Stromal cell of bone marrow (primary cell): ENCODE measurements at places on chromosomes 3 and 15.

GRCh38 chr3:166171695-166172094 lies 334.5 kb upstream of the BCHE start:
- DNase-seq, result no peak

- no peak for DNase-seq
Measured at GRCh38 chr15:48936666-48937065, 27.1 kb downstream of the SHC4 start.

DNA sequence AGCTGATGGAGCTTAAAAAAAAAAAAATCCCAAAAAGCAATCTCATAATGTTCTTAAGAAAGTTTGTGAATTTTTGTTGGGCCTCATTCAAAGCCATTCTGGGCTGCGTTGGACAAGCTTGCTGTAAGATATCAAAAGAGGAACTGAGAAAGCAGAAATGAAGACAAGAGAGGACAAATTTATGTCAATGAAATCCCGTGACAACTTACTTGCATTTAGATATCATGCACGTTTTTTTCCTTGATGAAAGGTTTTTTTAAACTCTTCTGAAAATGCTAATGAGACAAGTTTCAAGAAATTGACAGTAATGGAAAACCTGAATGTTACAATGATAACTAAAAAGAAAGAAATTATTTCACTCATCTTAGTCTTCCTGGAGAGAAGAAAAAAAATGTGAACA lies 662.9 kb downstream of the SQOR start:
- DNase-seq, result no peak

DNA sequence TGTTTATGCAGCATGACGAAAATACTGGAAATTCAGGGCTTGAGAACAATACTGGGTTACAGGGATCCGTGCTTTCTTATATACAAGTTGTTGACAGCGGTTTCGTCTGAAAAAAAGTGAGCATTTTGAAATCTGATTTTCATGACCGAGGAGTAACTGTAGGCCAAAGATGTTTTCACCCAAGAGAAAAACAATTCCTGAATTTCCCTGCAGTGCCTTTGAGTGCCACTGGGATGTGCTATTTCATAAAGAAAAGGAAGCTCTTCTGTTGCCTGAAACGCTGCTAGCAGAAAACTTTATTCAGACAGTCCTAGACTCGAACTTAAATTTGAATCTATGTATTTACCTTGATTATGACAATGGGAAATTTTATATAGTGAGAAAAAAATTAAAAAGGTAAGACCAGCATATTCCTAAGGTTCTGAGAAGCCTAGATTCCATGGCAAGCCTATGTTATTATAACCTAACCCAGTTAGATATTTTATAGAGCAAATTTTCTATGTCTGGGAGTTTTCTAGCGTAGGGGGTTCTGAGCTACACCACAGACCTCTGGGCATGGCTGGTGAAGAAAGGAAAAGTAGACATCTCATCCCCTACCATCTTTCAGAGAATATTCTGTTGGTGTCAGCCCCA lies 30.2 kb downstream of the KCNAB1 start:
- DNase-seq, result peak; percentile 54

- DNase-seq, result no peak
Measured at GRCh38 chr3:195822131-195822696, 10.5 kb upstream of the MUC4 start.

GRCh38 chr3:72452745-72453144 lies 395.5 kb downstream of the SHQ1 start:
- no peak for DNase-seq

- DNase-seq, result no peak
Measured at GRCh38 chr3:30778933-30779332, 115.5 kb downstream of the GADL1 start.

DNA sequence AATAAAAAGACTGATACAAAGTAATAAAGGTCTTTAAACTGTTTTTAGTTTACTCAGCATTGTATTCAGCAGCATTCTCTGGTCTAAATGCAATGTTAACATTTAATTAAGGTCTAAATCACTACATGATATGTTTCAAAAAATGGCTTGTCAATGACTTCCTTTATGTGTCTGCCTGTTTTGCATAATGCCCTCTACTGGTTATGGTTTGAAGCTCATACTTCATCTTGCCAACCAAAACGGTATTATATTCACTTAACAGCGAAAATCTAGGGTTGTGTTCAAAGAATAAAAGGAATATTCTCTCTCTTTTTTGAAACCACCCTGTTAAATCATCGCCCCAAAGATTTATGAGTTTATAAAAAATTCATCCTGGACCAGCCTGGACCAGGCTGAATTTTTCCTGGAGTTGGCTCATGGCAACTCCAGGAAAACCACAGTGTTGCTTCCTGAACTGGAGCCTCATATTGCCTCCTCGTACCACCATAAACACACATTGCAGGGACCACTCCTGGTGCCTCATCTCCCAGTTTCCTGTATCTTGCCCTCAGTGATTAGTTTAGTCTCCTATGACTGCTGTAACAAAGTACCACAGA lies 6.7 kb upstream of the NCEH1 start:
- DNase-seq, result no peak

DNA sequence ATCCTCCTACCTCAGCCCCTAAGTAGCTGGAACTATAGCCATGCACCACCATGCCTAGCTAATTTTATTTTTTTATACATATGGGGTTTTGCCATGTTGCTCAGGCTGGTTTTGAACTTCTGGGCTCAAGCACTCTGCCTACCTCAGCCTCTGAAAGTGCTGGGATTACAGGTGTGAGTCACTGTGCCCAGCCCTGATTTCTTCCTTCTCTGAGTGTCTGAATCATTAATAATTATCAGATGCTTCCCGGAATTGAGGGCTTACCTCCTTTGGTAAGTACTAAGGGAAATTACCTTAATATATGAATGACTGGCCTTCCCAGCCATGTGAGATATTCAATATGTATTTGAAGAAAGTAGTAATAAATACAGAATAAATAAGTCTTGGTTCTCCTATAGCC lies 7.2 kb downstream of the CLPX start:
- DNase-seq, result no peak

DNA sequence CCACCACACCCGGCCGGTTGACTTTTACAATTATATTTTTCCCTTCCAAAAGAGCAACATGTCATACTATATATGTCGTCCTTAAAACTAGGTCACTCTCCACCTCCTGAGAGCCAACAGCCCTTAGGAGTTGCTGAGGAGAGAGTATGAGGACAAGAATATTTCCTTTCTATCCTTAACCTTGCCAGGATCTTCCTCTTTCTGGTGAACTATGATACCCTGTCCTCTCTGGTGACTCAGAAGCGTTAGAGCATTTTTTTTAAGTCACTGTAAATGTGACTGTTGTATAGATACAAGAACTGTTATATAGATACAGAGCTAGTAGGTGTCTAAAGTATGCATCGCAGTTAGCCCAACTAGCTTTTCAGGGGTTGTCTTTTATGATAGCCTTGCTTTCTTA lies 33.7 kb upstream of the MTHFS start:
- no peak for DNase-seq

GRCh38 chr15:75314552-75315290 lies 21.1 kb upstream of the COMMD4 start:
- no peak for DNase-seq

- DNase-seq, result no peak
Measured at GRCh38 chr3:169668957-169669741, 5.6 kb upstream of the MECOM start.

GRCh38 chr15:40046721-40047414 lies 7.9 kb upstream of the SRP14 start:
- peak; percentile 70 for DNase-seq

DNA sequence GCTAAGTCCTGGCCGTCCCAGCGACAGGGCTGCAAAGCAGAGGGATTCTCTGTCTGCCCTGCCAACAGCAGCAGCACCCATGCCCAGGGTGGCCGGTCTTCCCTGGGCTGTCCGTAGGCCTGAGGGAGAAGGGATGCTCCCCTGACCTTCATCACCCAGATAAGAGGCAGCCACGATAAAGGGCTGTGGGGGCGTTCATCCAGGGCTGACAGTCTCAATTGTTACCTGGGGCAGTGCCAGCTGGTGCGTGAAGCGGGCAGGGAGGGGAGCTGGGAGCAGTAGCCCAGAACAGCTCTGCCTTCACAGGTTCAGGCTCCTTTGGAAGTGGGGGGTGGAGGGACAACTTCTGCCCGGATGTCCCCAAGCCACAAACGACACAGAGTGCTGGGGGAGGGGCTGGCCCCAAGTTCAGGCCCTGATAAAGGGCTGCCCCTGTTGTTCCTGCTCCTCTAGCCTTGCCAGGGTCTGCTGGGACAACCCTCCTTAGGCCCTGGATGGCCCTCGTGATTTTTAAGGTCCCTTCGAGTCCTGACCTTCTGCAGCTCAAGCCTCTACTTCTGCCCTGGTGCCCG lies 94.7 kb downstream of the RAB11A start:
- DNase-seq, result no peak

DNA sequence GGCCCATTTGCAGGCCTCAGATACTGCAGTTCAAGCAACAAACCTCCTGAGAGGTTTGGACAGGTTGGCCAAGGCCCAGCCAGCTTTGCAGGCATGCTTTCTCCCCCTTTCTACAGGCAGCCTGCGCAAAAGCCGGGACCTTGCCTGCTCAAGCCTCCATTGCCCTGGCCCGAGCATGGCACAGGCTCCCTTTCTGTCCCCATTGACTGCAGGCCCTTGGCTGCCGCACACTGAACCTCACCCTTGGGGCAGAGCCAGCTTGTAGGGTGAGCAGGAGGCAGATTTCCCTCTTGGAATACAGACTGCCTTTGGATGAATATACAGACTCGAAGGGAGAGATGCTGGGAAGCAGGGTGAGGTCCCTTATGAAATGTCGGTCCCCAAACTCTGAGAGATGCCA lies 461.7 kb upstream of the PROK2 start:
- DNase-seq, result no peak

GRCh38 chr3:186094696-186095425 lies 14.0 kb downstream of the ETV5 start:
- DNase-seq, result no peak

DNA sequence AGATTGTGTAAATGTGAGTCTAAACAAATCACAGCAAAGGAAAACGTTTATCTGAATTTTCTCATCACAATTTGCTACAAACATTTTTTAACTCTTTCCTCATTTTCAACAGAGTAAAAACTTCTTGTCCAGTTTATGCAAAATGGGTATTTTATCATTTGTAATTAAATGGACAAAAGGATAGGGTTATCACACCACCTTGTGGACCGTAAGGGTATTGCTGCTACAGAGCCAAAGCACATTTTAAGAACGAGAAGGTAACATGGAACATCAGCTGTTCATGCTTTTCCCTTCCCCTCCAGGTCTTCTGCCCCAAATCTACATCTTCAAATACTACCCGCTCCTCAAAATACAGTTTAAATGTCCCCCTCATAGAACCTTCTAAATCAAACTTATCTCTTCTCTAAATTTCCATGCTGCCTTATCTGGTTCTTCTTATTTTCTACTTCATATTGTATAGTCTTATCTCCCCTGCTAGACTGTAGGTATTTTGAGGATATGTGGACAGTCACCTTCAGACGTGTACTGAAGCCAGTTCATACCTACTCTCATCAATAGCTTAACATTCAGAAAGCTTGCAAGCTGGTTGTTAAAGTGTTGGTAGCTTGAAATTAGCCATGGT lies 12.8 kb upstream of the SETMAR start:
- DNase-seq, result no peak

- no peak for DNase-seq
Measured at GRCh38 chr15:37007301-37007700, 93.0 kb downstream of the MEIS2 start.

DNA sequence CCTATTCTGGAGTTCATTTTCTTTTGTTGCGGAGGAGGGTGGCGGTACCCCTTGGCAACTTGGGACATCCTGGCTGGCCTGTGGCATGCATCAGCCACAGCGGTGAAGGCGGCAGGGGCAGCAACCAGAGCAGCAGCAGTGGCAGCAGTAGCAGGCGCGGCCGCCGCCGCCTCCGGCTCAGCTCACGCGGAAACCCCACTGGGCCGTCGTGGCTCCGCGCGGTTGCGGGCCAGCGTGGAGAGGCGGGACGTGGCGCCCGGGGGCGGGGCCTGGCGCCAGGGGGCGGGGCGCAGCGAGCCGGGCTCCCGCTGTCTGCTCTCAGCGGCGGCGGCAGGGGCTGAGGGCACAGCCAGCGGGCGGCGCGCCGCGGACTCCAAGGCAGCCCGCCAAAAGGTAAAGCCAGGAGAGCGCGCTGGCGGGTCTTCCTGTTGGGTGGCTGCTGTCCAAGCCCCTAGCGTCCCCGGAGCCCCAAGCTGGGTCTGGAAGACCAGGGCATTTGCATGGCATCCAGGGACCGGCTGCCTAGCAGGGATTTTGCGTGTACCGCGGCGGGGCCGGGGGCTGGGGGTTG lies 334.4 kb upstream of the THRB start:
- no peak for DNase-seq

DNA sequence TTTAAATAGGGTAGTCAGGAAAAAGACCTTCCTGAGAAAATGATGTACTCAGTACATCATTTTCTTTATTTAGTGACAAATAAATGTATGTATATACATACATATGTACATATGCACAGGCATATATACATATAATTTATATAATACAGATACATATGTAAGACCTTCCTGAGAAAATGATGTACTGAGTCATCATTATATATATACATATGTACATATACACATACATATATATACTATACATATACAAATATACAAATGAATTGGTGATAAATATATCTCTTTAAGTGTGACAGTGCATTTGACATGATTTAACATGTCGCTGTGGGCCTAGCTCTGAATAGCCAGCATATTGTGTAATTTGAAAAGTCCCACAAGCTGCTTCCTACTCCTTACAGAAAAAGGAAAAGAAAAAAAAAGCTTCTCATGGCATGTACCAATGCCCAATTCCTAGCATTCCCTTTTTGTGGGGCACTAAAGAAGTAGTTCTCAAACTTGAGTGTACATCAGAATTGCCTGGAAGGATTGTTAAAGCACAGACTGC lies 208.1 kb upstream of the UMPS start:
- no peak for DNase-seq

- no peak for DNase-seq
Measured at GRCh38 chr3:156727519-156728205, 53.3 kb downstream of the TIPARP start.

DNA sequence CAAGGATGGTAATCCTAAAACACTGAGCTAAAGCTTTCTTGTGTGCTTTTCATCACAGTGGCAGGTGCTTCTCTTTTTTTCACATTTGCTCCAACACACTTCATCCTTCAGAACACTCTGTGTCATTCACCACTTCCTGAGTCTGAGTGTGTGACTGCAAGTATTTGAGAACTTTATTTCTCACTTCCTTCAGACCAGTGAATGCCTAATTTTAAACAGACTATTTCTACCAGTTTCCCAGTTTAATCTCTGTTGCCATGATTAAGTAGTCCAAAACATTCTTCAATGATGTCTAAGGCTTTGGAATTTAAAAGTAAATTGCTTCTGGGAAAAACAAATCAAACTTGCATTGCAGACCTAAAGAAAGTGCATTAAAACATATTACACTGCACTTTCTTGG lies 541.2 kb downstream of the RBMS3 start:
- peak; percentile 23 for DNase-seq

DNA sequence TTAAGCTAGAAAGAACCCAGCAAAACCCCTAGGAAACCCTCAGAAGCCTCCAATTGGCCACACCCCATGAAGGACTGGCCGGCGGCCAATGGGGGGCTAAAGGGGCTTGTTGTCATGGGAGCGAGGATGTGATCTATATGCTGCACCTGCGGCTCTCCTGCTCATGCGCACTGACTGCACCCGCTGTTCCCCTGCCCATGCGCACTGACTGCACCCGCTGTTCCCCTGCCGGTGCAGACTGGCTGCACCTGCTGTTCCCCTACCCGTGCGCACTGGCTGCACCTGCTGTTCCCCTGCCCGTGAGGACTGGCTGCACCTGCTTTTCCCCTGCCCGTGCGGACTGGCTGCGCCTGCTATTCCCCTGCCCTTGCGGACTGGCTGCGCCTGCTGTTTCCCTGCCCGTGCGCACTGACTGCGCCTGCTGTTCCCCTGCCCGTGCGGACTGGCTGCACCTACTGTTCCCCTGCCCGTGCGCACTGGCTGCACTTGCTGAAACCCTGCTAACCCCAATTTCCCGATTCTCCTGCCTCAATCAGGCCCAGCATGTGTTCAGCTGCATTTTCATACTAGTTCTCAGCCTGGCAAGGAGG lies 16.8 kb upstream of the MCCC1 start:
- no peak for DNase-seq
